ENCODE measurements at places on chromosomes 2 and 18.

- no peak for DNase-seq
Observed at GRCh38 chr2:240469239-240469636, 33.8 kb downstream of the GPC1 start.

DNA sequence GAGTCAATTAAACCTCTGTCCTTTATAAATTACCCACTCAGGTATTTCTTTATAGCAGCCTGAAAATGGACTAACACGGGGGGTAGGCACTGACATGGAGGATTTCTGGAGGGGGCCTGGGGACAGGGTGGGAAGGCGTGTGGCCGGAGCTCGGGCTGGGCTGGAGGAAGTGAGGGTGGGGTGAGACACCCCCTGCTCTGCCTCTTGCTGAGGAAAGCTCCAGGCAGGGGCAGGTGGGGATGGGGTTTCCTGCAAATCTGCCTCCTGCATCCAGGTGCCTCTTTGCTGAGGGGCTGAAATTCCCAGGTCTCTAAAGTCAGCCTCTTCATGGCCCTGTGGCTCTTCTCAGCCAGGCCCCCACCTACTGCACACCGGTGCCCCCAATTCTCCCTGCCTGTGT is 25.7 kb upstream of the OTOS start:
- no peak for DNase-seq

DNA sequence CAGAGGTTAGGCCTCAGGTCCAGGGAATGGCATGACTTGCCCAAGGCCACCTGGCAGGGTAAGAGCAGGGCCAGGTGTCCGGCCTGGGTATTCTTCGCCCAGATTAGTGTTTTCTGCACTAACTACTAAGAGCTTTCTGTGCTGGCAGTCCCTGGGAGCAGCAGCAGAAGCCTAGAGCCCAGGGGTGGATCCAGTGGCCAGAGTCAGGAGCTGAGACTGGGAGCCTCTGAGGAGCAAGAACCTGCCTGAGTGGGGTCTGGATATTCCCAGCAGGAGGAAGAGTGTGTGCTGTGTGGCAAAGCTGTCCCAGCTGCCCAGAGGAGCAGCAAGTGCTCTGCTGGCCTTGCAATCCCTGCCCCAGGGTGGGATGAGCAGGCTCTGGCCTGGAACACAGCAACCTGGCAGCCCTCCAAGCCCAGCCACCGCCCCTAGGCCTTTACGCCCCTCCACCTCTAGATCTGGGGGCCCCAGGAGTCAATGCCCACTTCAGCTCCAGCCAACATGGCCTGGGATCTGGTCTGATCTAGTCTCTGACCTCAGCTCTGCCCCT is 30.7 kb upstream of the GPAT2 start:
- no peak for DNase-seq

- no peak for DNase-seq
Observed at GRCh38 chr2:102839668-102840388, 78.0 kb downstream of the TMEM182 start.

DNA sequence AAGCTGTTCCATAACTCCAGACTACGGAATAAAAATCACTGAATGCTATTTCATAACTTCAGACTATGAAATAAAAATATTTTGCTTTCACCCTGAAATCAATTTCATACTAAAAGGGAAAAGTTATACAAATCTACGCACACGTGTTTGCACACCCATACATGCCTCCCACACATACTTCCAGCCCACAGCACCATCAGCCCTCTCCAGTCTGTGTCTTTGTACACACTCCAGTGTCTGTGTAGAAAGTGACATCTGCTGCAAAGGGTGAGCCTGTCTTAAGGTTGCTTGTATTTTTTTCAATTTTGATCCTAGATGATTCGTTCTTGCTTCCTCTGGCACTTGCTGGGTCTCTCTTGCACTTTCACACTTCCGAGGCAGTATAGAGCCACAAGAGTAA is 53.6 kb downstream of the VIT start:
- DNase-seq = no peak

DNA sequence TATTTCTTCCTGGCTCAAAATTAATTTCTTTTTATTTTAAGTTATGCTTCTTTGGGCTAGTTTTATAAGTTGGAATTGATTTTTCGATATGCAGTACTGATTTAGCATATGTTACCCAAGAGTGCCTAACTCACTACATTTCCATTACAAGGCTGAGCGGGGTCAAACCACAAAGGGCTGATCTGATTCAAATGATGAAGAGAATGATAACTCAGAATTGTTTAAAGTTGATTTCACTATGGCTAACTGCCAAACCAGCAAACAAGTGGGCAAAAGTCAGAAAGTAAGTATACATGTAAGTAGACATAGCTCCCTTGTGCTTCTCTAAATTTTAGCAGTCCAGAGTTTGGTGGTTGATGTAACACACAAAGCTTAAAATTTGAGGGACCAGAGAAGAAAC is 35.6 kb downstream of the RAD51AP2 start:
- no peak for DNase-seq

GRCh38 chr2:239389414-239390329 is 11.1 kb downstream of the HDAC4 start:
- no peak for DNase-seq

- DNase-seq = no peak
Observed at GRCh38 chr2:235083822-235084221, 132.0 kb downstream of the SH3BP4 start.

DNA sequence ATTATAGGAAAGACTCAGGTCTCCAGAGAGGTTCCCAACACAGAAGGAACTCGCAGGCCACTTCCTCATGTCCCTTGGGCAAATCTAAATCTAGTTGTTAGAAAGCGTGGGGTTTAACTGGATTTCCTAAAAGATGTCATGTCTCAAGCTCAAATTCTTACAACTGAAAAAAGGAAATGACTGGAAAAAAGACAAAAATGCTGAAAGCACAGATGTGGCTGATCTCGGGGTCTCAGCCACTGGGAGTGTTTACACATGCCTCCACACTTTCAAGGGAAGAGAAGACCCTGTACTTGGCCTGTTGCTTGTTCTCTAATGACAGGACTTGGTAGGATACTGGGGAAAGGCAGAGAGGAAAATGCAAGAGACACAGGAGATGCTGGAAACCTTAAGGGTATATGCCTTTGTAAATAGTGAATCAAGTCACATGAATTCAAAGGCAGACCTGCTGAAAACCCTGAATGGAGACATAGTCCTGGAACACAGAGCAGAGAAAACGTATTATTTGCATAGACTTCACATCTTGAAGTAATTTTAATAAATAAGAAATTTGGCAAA is 160.9 kb upstream of the MEIS1 start:
- no peak for DNase-seq

GRCh38 chr2:37625796-37626571 is 45.5 kb downstream of the CDC42EP3 start:
- peak; percentile 54 for DNase-seq

DNA sequence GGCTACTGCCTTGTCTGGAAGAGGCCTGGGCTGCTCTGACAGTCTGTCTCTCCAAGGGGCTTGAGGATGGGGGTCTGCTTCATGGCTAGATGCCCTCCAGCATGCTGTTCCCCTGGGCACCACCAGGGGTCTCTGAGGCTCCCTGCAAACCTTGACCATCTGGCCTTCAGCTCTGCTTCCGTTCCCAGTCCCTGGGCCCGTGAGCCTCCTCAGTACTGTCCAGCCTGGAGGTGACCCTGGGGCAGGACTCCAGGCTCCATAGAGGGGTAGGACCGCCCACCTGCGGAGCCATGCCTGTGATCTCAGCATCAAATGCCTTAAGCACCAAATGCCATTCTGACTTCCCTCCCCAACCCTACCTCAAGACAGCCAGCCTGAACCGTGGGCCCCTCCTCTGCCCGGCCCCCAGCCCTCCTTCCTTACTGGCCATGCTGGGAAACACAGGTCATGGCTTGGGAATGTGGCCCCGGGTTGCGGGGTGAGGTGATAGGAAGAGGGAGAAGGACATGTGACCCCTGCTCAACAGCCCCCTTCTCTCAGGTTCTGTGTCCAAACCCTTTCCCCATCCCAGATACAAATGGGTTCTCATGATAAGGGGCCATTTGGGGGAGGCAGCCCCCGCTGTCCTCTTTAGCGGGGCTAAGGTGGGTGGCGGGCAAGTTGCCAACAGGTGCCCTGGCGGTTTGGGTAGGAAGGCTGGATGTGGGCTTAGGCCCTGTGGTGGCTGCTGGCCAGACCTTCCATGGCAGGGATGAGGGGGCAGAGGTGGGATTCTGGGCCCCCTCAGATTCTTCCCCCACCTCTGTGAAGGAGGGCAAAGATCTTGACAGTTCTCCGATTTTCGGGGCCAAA is 25.0 kb downstream of the SPEG start:
- no peak for DNase-seq

GRCh38 chr2:12057436-12058166 is 311.2 kb downstream of the LPIN1 start:
- DNase-seq = peak; percentile 37

- no peak for DNase-seq
Observed at GRCh38 chr2:17790536-17790935, 25.7 kb upstream of the MSGN1 start.

DNA sequence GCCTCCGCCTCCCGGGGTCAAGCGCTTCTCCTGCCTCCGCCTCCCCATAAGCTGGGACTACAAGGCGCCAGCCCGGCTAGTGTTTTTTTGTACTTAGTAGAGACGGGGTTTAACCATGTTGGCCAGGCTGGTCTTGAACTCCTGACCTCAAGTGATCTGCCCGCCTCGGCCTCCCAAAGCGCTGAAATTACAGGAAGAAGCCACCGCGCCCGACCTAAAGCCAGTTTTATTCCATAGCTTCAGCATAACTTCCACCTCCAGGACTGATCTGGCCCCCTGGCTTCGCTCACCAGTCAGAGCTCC is 783 bp upstream of the TXNL4A start:
- no peak for DNase-seq

All from T-cell (primary cell).